Ascending aorta (tissue), 2 donors: ENCODE measurements at places on chromosomes 13 and 19.
A peak's percentile ranks its signal among the peaks of the same experiment; 100 is the strongest.

GRCh38 chr13:111384441-111385182 lies 64.2 kb downstream of the TEX29 start:
- peak; percentile 37 for DNase-seq

DNA sequence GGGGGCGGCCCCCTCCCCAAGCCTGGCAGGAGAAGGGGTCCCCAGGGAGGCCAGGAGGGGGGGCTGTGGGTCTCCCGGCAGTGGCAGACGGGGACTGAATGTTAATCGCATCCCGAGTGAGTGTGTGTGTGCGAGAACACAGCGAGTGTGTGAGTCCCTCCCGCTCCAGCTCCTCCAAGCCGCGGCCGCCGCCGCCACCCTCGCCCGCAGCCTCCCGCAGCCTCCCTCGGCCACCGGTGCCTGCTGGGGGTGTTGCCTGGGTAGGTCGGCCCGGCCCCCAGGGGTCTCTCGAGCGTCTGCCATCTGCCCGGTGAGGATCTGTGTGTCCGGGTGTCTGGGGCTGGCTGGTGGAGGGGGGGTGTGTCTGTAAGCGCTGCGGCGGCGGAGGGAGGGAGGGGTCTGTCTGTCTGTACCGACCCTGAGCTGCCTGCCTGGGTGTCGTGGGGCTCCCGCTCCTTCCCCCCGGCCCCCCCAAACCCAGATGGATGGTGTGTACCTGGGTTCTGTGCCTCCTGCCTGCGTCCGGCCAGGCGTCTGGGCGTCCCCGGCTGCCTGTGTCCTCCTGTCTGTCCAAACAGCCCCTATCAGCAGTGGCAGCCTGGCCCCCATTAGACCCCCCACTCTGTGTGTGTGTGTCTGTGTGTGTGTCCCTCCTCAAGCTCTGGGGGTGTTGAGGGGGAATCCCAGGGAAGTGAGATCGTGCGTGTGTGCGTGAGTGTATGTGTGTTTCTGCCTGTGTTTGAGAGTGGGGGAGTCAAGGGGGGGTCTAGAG lies at the start of gene GRIN2D:
Gene GRIN2D, plus strand, starts transcription at position 110 of the 772 bp plus-strand sequence. CDS start 4,725 bp downstream, outside the sequence.
- DNase-seq, result no peak

DNA sequence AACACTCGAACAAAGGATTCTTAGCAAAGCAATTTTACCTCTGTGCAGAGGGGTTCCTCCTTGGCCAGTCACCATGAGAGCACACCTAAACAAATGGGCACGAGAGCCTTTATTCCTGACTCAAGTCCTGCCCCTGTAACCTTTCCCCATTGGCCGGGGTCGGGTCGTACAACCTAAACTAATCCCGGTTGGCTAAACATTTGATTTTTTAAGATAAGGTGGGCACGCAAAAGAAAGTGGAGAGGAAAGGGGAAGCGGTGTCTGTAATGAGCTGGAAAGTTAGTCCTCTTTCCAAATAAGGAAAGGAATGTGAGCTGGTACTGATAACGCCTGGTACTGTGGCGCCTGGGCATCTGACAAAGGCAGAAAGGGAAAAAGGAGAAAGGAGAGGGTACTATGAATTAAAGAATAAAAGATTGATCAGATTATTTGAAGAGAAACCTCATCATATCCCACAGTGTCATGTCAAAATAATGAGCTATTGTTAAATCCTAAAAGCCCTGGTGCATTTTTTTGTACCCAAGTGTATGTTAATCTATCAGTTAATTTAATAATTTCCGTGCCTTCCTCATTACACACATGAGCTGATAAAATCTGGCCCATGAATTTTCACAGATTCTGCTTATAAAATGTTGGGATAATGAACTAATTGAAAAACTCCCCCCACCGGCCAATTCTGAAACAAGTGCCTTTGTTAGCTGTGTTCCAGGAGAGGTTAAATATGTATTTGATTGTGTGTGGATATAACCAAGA lies 335.7 kb downstream of the RFC3 start:
- no peak for DNase-seq

- peak; percentile 92 for DNase-seq
Observed at GRCh38 chr19:8355631-8356402, 8.1 kb upstream of the ANGPTL4 start.

DNA sequence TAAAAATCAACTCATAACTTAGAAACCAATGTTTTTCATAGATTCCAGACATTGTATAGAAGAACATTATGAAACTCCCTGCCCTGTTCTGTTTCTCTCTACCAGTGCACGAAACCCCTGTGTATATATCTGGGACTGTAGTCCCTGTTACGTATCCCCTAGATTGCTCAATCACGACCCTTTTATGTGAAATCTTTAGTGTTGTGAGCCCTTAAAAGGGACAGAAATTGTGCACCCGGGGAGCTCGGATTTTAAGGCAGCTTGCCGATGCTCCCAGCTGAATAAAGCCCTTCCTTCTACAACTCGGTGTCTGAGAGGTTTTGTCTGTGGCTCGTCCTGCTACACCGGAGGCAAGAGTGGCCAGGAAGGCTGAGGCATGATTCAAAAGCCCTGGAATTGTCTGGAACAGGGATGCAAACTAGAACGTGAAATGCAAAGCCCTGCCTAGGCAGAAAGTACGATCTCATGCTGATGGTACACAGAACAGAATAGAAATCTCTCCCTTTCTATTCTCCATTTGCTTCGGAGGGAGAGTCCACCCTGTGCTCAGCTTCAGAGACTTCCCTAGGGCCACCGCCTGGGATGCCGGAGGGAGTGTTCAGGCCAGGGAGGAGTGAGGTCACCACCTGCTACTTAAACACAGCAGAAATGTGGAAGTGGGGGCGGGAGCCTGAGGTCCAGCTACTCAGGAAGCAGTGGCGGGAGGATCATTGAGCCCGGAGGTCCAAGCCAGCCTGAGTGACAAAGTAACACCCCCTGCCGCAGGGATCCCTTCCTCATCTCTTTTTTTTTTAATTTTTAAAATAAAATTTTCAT lies 758 bp upstream of the ZNF888 start:
- peak; percentile 80 for DNase-seq

DNA sequence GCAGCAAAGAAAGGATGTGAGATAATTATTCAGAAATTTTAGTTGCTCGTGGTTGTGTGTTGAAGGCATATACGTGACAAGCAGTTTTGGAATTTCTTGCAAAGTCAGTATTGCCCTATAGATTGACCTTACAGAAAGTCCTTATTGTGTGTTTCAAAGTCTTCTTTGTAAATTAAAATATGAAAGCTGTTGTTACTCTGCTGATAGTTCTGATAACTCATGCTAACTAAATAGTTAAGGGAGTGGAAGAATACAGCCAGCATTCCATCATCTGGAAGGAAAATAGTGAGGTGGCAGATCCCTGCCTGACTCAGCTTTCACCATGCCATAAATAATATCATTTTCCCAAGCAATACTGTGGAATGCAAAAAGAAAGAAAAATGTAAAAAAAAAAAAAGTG lies 27.2 kb downstream of the WASF3 start:
- no peak for DNase-seq

- DNase-seq, result no peak
Observed at GRCh38 chr19:17951990-17952976, 14.6 kb upstream of the KCNN1 start.
